ENCODE measurements at places on chromosomes 7 and 10. TPM values are rescaled to one million over a fixed set of nuclear protein-coding genes. Genes with fewer than 3 reads are reported as not detected.

Gene FIS1
- 196 TPM for total RNA-seq

Gene MACROH2A2
- total RNA-seq = not detected

Gene PLPP4
- 31.1 TPM for total RNA-seq

DNA sequence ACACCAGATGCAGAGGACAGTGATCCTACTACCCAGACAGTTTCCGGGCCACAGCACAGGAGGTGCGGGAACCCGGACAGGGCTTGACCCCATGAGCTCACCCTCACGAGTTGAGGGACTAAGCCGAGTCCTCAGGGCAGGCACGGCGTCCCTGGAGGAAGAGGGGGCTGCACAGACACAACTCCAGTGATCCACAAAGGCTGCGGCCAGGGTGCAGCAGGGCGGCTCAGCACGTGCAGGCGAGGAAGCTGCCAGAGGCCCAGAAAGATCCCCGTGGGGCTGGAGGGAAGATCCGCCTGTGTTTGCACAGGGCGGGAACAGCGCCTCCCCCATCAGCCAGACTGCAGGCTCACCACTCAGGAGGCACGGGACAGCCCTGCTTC lies 45.9 kb upstream of the TMEM72 start:
- peak overlapping the region; percentile 99 for H3K27ac ChIP-seq
- peaks cover 71% of the 10 kb centered on the region for H3K4me1 ChIP-seq
- peak overlapping the region; percentile 94 for H3K4me3 ChIP-seq
- no peak for DNase-seq
- no peaks in the 10 kb centered on the region for H3K27me3 ChIP-seq

DNA sequence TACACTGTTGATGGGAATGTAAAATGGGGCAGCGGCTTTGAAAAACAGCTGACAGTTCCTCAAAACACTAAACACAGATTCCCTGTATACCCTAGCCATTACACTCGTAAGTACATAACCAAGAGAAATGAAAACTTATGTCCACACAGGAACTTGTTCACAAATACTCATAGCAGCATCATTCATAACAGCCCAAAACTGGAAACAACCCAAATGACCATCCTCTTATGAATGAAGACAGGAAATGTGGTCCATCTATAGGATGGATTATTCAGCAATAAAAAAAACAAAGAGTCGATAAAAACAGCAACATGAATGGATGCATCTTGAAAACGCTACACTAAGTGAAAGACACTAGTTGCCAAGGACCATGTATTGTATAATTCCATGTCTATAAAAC lies 23.7 kb downstream of the NMT2 start:
- H3K4me1 ChIP-seq = peaks cover 38% of the 10 kb centered on the region
- peak overlapping the region; percentile 67 for H3K4me3 ChIP-seq
- no peaks in the 10 kb centered on the region for H3K27me3 ChIP-seq
- DNase-seq = peak; percentile 32

DNA sequence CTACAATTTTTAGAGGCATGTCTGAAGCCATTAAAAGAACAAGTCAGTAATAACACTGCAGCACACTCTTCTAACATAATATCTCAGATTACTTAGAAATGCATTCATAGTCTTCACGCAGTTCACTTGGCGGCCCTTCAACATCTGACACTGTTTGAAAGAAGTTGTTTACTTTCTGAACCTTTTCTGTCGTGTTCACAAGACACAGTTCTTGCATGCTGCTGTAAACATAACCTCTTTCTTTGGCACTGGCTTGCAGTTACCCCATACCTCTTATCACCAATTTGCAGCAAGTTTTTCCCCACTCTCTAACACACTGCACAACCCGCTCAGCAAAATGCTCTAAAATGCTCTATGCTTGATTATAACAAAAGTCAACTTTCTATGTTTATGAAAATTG lies 12.0 kb downstream of the PIP4K2A start:
- H3K27ac ChIP-seq = no peak overlapping the region
- DNase-seq = no peak
- H3K27me3 ChIP-seq = peaks cover 2% of the 10 kb centered on the region

DNA sequence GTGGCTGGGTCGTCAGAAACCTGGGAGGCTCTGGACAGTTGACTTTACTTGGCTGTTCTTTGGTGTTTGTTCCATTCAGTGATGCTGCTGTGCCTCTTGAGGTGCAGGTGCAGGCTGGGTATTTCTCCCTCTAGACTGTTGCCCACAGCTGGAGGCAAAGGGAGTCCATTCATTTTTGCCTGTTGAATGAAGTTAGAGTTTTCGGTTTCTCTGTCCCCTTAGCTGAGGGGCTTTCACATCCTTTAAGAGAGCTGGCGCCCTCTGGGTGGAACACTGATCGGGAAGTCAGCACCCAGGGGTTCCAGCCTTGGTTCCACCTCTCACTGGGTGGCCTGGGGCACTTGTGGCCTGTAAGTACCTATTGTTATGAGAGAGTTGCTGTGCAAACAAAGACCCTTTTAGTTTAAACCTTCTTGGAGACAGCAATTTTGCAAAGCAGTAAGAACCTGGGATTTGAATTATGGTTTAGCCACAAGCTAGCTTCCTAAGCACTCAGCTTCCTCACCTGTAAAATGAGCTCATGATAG lies 67.2 kb downstream of the GRK5 start:
- DNase-seq = no peak
- H3K4me1 ChIP-seq = peaks cover 40% of the 10 kb centered on the region
- H3K27ac ChIP-seq = no peak overlapping the region

DNA sequence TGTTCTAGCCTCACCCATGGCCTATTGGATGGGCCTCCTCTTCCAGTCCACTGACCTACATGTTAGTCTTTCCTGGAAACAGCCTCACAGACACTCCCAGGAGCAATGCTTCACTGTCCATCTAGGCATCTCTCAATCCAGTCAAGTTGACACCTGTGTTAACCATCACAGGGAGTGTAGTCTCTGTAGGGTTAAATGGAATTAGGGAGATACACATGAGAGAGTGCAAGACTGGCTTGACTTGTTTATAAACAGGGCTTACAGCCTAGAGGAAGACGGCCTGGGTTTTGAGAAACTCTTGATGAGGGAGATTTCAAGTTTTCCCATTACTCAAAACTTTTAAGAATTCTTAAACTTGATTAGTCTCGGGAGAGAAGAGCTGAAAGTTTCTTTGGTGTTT lies 18.9 kb upstream of the PRSS37 start:
- H3K27me3 ChIP-seq = peaks cover 2% of the 10 kb centered on the region
- H3K4me3 ChIP-seq = no peak overlapping the region
- no peak for DNase-seq
- H3K27ac ChIP-seq = no peak overlapping the region

- no peak overlapping the region for H3K4me3 ChIP-seq
- no peak for DNase-seq
- peaks cover 6% of the 10 kb centered on the region for H3K27me3 ChIP-seq
These were observed 18.1 kb downstream of the ADRB1 start for GRCh38 chr10:114061789-114062188.

DNA sequence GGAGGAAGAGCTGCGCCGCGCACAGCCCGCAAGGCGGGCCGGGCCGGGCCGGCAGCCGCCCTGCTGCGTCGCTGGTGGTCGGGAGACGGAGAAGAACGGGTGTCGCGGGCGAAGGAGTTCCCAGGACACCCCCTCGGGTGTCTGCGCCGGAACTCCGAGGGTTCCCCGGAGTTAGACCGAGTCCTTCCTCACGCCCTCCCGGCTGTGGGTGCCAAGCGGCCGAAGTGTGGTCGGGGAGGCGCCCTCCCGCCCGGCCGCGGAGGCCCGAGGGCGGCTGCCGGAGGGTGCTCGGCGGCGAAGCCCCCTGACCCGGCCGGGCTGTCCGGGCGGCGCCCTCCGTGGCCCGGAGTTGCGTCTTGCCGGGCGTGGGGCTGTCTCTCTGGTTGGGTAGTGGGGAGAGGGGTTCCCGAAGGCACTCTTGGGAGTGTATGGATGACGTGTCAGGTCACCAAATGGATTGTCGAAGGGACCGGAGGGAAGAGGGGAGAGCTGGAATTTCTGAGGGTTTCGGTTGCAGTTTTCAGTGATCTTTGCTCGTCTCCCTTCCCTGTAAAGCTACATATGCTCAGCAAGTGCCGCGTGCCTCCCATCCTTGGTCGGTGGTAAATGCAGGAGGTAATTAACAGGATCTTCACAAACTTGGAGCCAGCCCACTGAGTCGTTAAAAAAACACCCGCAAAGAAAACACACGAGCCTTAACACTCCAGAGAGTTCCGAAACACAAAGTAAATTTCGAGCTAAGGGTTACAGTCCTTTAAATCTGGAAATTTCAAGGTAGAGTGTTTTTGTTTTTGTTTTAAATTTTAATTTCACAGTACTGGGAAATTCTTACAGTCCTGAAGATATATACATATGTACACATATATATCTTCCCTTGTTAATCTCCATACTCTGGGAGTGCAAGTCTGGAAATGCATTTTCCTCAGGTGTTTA lies 871 bp downstream of the ST7 start:
- peaks cover 52% of the 10 kb centered on the region for H3K4me1 ChIP-seq
- peaks cover 17% of the 10 kb centered on the region for H3K36me3 ChIP-seq
- DNase-seq = peak; percentile 83

GRCh38 chr10:27399871-27400270 lies 104.2 kb upstream of the RAB18 start:
- no peak overlapping the region for H3K4me3 ChIP-seq
- H3K4me1 ChIP-seq = no peaks in the 10 kb centered on the region
- no peak for DNase-seq
- H3K27ac ChIP-seq = no peak overlapping the region
- H3K36me3 ChIP-seq = no peaks in the 10 kb centered on the region

GRCh38 chr10:46319389-46319788 lies 32.6 kb downstream of the ANTXRL start:
- peaks cover 3% of the 10 kb centered on the region for H3K27me3 ChIP-seq
- no peaks in the 10 kb centered on the region for H3K36me3 ChIP-seq
- H3K4me1 ChIP-seq = peaks cover 32% of the 10 kb centered on the region
- no peak overlapping the region for H3K27ac ChIP-seq

DNA sequence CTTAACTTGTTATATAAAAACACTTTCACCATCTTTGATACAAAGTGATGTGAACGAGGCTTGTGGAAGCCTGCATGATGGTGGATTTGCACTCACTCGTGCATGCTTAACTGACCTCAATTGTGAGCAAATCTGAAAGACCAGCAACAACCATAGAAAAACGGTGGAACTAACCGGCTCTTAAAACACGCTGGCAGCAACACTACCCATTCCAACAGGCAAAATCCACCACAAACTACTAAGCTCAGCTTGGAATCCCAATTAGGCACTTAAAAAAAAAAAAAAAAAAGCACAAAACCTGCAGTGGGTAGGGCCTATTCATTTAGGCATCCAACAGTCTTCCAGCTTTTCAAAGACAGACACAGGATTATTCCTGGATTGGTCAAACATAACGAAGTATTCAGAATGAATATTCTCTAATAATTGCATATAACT lies 1.8 kb downstream of the GDI2 start:
- H3K4me1 ChIP-seq = peaks cover 54% of the 10 kb centered on the region
- peaks cover 23% of the 10 kb centered on the region for H3K36me3 ChIP-seq
- H3K27ac ChIP-seq = peak overlapping the region; percentile 69
- peak; percentile 59 for DNase-seq
- peak overlapping the region; percentile 92 for H3K4me3 ChIP-seq

DNA sequence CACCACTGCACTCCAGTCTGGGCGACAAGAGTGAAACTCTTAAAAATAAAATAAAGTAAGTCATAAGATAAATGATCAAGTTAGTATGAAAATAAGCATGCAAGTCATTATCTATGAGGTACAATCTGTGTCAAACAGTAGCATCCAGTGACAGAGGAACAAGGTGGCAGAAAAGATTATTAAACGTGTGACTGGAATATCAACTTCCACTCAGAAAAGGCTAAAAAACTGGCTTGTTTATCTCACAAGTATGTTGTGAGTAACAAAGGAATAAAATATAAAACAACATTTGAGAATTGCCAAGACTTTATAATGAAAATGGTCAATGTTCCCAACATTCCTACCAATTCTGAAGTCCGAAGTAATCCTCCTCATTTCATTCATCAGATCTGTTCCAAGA lies 30.3 kb downstream of the ITGB1 start:
- peaks cover 71% of the 10 kb centered on the region for H3K4me1 ChIP-seq
- peak overlapping the region; percentile 20 for H3K27ac ChIP-seq
- no peak overlapping the region for H3K4me3 ChIP-seq
- peaks cover 5% of the 10 kb centered on the region for H3K27me3 ChIP-seq

- peaks cover 8% of the 10 kb centered on the region for H3K4me1 ChIP-seq
- H3K27me3 ChIP-seq = peaks cover 7% of the 10 kb centered on the region
- peak; percentile 7 for DNase-seq
- H3K27ac ChIP-seq = no peak overlapping the region
- no peak overlapping the region for H3K4me3 ChIP-seq
- no peaks in the 10 kb centered on the region for H3K36me3 ChIP-seq
These were observed 174.5 kb upstream of the HDAC9 start for GRCh38 chr7:18320971-18321567.

DNA sequence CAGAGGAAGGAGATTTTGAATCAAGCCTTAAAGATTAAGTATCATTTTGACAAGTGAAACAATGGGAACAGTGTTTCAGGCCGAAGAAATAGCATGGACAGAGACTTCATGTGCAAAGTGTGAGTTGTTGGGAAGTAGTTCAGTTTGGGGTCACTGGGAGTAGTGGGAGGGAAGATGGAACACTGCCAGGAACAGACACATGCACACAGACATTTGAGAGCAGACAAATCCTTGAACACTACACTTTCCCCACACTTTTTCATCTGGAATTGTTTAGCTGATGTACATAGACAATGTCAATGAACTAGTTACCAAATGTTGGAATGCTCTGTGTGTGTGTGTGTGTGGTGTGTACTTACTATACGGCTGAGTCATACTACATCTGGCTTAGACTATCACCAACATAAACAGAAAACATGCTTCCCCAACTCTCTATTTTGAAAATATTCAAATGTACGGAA lies 52.4 kb upstream of the LRRC17 start:
- no peaks in the 10 kb centered on the region for H3K27me3 ChIP-seq
- peak; percentile 80 for DNase-seq
- H3K4me1 ChIP-seq = peaks cover 54% of the 10 kb centered on the region
- H3K36me3 ChIP-seq = peaks cover 9% of the 10 kb centered on the region
- H3K4me3 ChIP-seq = no peak overlapping the region

GRCh38 chr7:103989785-103990767 lies 618 bp upstream of the RELN start:
- DNase-seq = no peak
- H3K36me3 ChIP-seq = no peaks in the 10 kb centered on the region
- no peak overlapping the region for H3K27ac ChIP-seq

GRCh38 chr10:50417486-50417885 lies 166.2 kb upstream of the ASAH2 start:
- peaks cover 84% of the 10 kb centered on the region for H3K4me1 ChIP-seq
- peak overlapping the region; percentile 90 for H3K27ac ChIP-seq
- no peaks in the 10 kb centered on the region for H3K27me3 ChIP-seq
- no peak for DNase-seq

GRCh38 chr7:121936951-121937623 lies 64.1 kb downstream of the PTPRZ1 start:
- H3K36me3 ChIP-seq = no peaks in the 10 kb centered on the region
- no peak for DNase-seq
- H3K27me3 ChIP-seq = no peaks in the 10 kb centered on the region

- no peaks in the 10 kb centered on the region for H3K4me1 ChIP-seq
- H3K36me3 ChIP-seq = no peaks in the 10 kb centered on the region
- no peak overlapping the region for H3K27ac ChIP-seq
- no peaks in the 10 kb centered on the region for H3K27me3 ChIP-seq
- H3K4me3 ChIP-seq = no peak overlapping the region
These were observed 304.8 kb downstream of the GLRX3 start for GRCh38 chr10:130440971-130441370.

All from HFFc6 (cell line).